ENCODE measurements at places on chromosomes 12 and 14.
A peak's percentile ranks its signal among the peaks of the same experiment; 100 is the strongest.

GRCh38 chr12:113069149-113069548 is 12.6 kb downstream of the DTX1 start:
- no peak for DNase-seq

GRCh38 chr14:95533822-95534221 is 1.0 kb upstream of the GLRX5 start:
- no peak for DNase-seq

DNA sequence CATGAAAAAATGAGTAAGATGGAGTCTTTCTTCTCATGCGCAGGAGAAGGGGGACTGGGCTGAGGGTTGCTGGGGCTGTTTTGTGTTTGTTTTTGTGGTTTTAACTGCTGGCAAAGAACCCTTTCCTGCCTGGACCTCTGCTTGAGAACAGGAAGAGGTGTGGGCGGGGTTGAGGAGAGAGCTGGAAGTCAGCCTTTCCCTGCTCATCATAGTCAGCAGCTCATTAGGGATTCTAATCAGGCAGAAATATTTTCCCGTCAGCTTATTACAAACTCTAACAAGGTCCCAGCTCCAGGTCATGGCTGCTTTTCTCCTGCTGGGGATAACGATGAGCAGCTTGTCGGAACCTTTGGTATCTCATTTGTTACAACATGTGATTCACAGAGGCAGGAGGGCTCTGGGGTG is 185.0 kb upstream of the NRXN3 start:
- DNase-seq, result peak; percentile 78

DNA sequence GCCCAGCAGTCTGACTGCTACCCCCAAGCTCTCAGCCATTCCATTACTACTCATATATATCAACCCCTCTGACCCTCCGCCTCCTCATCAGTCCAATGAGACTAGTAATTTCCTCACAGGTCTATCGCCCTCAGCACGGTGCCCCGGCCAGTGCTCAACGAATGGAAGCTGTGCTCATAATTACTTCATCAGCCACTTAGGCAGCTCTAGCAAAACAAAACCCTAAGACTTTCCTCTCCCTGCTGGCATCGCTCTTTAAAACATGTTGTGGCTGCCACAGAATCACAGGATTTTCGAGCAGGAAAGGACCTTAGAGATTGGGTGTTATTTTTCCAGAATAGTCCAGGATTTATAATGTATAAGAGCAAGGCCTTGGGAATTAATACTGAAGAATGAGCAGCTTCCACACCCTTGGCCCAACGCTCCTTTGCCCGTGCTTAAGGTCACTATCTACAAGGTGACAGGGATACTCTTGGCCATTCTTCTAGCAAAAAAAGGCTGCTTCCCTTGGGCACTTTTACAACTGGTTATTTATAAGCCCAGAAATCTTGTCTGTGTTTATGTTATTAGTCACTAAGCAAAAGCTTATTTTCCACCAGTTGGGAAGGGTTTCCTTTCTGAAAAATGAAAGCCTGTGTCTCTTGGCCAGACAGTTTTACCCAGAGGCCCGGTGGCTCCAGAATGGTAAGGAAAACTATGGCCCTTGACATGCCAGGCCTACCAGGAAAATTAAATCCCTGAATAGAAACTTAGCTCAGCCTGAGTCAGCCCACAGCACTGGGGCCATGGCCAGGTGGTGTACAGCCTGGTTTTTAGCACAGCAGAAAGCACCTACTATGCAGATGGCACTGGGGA is 47.9 kb downstream of the NUAK1 start:
- peak; percentile 92 for DNase-seq

- DNase-seq, result peak; percentile 9
Measured at GRCh38 chr14:31206536-31207286, 882 bp downstream of the HECTD1 start.

DNA sequence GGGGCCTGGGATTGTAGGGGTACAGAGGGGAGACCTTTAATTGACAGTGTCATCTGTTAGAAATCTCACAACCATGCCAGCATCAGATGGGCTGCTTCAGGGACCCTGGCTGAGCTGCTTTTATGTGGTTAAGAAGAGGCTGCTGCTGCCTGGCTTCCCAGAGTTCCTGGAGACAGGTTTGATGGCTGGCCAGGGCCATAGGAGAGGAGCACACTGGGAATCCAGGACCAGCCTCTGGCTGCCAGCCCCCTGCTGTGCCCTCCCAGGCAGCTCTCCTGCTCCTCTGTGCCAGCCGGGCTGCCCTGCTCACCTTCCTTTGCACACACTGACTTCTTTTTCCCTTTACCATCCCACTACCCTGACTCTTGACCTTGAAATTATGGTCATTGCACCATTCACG is 507 bp upstream of the KRT73 start:
- no peak for DNase-seq

GRCh38 chr14:52950898-52951680 is at the start of gene FERMT2:
FERMT2 (minus strand) TSS chr14:52951050; CDS start chr14:52950568, 482 bp downstream.
- peak; percentile 90 for DNase-seq

DNA sequence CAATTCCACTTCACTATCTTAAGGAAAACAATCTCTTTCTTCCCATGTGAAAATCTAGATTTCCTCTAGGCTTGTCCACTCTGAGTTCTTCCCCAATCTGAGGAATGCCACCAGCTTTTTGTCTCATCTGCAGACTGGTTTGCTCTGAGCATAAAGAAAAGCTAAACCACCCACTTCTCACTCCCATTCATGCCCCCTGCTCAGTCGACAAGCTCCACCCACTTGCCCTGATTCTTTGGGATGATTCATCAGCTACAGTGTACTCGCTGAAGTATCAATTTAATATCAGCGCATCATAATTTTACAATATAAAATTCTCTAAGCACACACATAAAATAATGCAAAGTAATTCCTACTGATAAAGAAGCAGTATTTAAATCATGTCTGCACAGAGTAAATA is 209.1 kb downstream of the GRIN2B start:
- no peak for DNase-seq

DNA sequence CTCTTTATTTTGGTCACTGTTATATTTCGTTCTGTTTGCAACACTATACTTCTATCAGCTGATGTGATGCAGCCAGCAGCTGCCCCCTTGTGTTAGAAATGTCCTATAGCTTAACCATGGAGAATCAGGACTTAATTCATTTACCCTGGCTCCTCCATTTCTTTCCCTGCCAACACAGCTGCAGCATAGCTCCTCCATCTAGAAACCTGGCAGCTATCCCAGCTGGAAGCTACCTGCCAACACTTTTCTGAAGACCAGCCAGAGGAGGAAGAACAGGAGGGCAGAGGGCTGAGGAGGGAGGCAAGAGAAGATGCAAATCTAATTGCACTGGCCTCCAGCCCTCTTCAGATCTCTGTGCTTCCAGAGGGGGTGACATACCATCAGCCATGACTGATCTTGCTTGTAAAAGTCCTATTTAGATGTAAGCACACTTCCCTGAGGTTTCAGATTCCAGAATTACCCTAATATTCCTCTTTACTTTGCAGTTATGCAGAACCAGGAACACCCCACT is 156.8 kb upstream of the TMEM260 start:
- DNase-seq, result peak; percentile 78

- DNase-seq, result no peak
Measured at GRCh38 chr12:70895956-70896355, 24.6 kb downstream of the PTPRR start.

Measured in astrocyte of the spinal cord (primary cell).